Memory B cell (primary cell): ENCODE measurements at places on chromosomes 7 and 10.
A peak's percentile ranks its signal among the peaks of the same experiment; 100 is the strongest.

- H3K4me3 ChIP-seq = peak overlapping the region; percentile 77
- H3K4me1 ChIP-seq = peaks cover 8% of the 10 kb centered on the region
- H3K27me3 ChIP-seq = no peaks in the 10 kb centered on the region
- peak; percentile 87 for DNase-seq
- no peak overlapping the region for H3K27ac ChIP-seq
- no peaks in the 10 kb centered on the region for H3K36me3 ChIP-seq
Measured at GRCh38 chr7:2451171-2452073, 24.8 kb downstream of the GRIFIN start.

GRCh38 chr10:14163377-14164086 is 167.2 kb downstream of the FRMD4A start:
- no peak overlapping the region for H3K27ac ChIP-seq
- no peaks in the 10 kb centered on the region for H3K4me1 ChIP-seq
- no peak for DNase-seq

- no peaks in the 10 kb centered on the region for H3K36me3 ChIP-seq
- H3K4me3 ChIP-seq = no peak overlapping the region
- H3K27ac ChIP-seq = no peak overlapping the region
Measured at GRCh38 chr7:96346293-96346953, 24.5 kb upstream of the SLC25A13 start.

DNA sequence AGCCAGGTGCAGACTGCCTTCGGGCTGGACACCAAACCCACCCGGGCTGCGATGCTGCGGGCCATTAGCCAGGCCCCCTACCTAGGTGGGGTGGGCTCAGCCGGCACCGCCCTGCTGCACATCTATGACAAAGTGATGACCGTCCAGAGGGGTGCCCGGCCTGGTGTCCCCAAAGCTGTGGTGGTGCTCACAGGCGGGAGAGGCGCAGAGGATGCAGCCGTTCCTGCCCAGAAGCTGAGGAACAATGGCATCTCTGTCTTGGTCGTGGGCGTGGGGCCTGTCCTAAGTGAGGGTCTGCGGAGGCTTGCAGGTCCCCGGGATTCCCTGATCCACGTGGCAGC is 50.0 kb downstream of the VWA2 start:
- H3K27me3 ChIP-seq = no peaks in the 10 kb centered on the region
- H3K4me3 ChIP-seq = no peak overlapping the region
- no peak for DNase-seq
- no peaks in the 10 kb centered on the region for H3K36me3 ChIP-seq
- no peak overlapping the region for H3K27ac ChIP-seq
- H3K4me1 ChIP-seq = no peaks in the 10 kb centered on the region

DNA sequence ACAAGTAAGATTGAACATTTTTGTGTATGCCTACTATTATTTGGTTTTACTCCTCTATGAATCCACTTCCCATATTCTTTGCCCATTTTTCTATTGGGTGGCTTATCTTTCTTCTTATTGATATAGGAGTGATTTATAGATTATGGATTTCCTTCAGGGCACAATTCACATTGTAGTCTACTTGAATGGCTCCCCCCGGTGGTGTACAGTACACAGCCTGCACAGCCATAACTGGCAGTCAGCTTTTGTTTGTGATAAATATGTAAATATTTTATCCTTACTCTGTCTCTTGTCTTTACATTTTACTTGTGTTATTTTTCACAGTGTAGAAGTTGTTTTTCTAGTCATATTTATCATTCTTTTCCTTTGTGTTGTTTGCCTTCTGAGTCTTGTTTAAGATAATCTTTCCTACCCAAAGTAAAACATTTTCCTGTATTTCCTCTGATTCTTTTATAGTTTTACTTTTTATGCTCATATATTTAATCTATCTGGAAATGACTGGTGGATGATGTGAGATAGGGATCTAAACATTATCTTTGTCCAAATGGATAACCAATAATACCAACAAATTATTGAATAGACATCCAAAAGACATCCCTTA is 23.9 kb upstream of the CALD1 start:
- no peaks in the 10 kb centered on the region for H3K36me3 ChIP-seq
- no peak for DNase-seq
- peaks cover 3% of the 10 kb centered on the region for H3K4me1 ChIP-seq

- H3K27ac ChIP-seq = no peak overlapping the region
- H3K36me3 ChIP-seq = peaks cover 1% of the 10 kb centered on the region
- no peak overlapping the region for H3K4me3 ChIP-seq
- H3K27me3 ChIP-seq = peaks cover 1% of the 10 kb centered on the region
- no peak for DNase-seq
- no peaks in the 10 kb centered on the region for H3K4me1 ChIP-seq
Measured at GRCh38 chr7:33720139-33720538, 185.2 kb upstream of the BMPER start.

DNA sequence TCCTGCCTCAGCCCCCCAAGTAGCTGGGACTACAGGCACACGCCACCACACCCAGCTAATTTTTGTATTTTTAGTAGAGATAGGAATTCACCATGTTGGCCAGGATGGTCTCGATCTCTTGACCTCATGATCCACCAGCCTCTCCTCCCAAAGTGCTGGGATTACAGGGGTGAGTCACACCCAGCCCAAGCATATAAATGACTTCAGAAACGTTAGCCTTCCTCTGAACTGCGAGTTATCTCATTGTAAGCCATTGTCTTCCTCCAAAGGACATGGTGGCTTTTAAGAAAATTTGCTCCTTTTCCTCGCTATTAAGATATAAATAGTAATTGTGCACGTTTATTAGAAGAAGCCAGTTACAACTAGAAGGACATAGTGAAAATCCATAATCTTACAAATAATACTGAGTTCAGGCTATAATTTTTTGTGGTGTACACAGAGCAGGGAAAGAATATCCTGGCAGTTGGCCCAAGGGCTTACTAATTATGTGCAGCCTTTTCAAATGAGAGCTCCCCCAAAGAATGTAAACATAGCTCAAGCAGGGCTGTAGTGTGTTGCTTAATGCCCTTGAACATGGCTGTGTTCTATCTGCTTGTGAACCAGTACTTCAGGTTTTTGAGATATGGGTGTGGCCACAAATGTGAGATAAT is 495.8 kb downstream of the PARD3 start:
- H3K36me3 ChIP-seq = no peaks in the 10 kb centered on the region
- H3K27me3 ChIP-seq = no peaks in the 10 kb centered on the region
- H3K4me3 ChIP-seq = no peak overlapping the region

- H3K27me3 ChIP-seq = peaks cover 2% of the 10 kb centered on the region
- H3K4me1 ChIP-seq = peaks cover 13% of the 10 kb centered on the region
- H3K36me3 ChIP-seq = peaks cover 9% of the 10 kb centered on the region
- peak overlapping the region; percentile 80 for H3K27ac ChIP-seq
- H3K4me3 ChIP-seq = no peak overlapping the region
- DNase-seq = no peak
Measured at GRCh38 chr10:110326351-110327032, 21.8 kb upstream of the SMNDC1 start.

DNA sequence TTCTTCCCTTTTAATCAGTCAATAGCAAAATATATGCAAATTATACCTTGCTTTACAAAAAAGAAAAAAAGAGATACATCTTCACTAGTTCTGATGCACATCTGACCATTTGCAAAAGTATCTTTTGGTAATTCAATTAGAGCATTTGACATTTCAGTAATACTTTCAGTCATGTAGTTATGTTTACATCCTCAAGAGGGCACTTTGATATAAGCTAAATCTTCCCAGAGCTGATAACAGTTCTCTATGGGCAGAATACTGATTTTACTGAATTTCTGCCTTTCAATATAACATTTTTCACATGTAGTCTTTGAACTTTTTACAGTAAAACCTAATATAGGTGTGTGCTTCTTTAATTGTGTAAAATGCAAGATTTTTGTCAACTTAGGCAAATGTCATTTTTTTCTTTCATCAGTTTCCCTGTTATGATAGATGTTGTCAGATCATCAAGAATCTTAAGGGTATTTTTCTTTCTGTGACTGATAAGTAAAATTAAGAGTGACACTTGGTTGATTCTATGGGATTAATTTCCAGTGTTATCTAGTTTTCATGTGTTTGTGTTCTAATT is 703.5 kb upstream of the SEMA3D start:
- H3K4me3 ChIP-seq = no peak overlapping the region
- H3K27me3 ChIP-seq = no peaks in the 10 kb centered on the region
- no peaks in the 10 kb centered on the region for H3K36me3 ChIP-seq
- no peak overlapping the region for H3K27ac ChIP-seq
- H3K4me1 ChIP-seq = no peaks in the 10 kb centered on the region
- no peak for DNase-seq

GRCh38 chr7:22142572-22142971 is 196.9 kb upstream of the CDCA7L start:
- no peaks in the 10 kb centered on the region for H3K36me3 ChIP-seq
- no peak for DNase-seq
- H3K27me3 ChIP-seq = peaks cover 7% of the 10 kb centered on the region
- no peak overlapping the region for H3K27ac ChIP-seq

DNA sequence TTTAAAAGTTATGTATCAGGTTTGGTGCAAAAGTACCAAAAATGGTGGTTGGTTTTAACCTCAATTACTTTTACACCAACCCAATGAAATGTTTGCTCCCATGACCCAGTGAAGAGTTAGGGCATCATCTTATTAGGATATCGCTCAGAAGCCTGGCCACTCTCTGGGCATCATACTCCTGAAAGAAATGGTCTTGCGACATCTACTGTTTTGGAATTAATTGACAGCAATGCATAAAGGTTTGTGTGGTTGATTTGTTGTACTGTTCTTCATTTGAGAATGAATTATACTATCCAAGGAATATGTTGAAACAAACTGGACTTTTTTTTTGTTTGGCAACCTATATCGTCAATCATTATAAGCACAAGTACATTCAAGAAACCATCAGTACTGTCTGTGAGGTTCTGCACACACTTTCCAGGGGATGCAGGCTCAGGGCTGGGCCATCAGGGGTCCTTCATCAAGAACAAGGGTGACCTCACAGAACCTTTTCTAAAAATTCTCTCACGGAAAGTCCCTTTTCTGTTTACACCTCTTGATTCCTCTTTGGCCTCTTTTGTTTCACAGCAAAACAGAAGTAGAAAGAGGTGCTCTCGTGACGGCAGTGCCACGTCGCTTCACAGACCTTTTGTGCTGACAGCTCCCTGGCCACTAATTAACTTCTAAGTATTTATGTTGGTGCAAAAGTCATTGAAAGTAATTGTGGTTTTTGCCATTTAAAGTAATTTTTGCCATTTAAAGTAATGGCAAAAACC is 117.2 kb upstream of the KLF6 start:
- H3K4me3 ChIP-seq = peak overlapping the region; percentile 41
- peaks cover 6% of the 10 kb centered on the region for H3K36me3 ChIP-seq
- peak; percentile 79 for DNase-seq

GRCh38 chr7:17559388-17559787 is 260.9 kb downstream of the AHR start:
- peaks cover 7% of the 10 kb centered on the region for H3K27me3 ChIP-seq
- no peak overlapping the region for H3K27ac ChIP-seq
- no peaks in the 10 kb centered on the region for H3K4me1 ChIP-seq

DNA sequence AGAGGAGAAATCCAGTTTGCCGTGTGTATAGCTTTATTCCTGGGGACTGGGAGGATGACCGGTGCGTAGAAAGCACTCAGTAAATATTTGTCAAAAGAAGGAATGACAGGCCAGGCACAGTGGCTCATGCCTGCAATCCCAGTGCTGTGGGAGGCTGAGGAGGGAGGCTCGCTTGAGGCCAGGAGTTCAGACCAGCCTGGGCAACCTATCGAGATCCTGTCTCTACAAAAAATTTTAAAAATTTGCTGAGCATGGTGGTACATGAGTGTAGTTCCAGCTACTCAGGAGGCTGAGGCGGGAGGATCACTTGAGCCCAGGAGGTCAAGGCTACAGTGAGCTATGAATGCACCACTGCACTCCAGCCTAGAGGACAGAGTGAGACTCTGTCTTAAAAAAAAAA is 15.8 kb downstream of the EPHB4 start:
- no peak overlapping the region for H3K4me3 ChIP-seq
- no peak for DNase-seq
- H3K27ac ChIP-seq = no peak overlapping the region
- H3K27me3 ChIP-seq = no peaks in the 10 kb centered on the region

DNA sequence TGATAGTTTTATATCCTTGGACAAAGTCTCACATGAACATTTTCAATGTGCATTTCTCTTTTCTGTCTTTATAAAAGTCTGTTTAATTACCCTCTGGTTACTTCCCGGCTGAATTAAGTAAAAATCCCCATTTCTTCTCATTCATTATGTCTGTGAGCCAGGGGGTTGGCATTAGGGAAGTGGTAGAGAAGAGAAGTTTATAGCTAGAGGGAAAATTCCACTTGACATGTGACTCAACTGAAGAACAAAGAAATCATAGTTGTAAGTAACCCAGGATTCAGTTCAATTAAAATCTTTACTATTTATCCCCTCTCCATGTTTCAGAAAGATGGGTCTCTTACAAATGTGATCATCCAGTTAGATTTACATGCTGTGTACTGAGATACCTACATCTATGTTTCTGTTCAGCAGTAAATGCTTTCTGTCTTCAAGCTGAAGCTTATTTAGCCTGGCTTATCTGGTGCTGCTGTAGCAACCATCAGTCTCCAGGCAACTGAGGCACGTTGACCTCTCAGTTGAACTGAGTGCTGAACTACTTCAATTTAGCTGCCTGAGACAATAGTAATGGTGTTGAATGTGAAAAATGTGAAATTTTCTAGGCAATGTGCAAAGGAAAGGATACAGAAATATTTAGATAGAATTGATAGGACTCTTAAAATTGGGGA is 181.6 kb downstream of the MLLT10 start:
- H3K36me3 ChIP-seq = peaks cover 36% of the 10 kb centered on the region
- H3K4me1 ChIP-seq = peaks cover 9% of the 10 kb centered on the region
- no peak for DNase-seq

- no peaks in the 10 kb centered on the region for H3K27me3 ChIP-seq
- no peaks in the 10 kb centered on the region for H3K36me3 ChIP-seq
- no peaks in the 10 kb centered on the region for H3K4me1 ChIP-seq
- H3K4me3 ChIP-seq = no peak overlapping the region
- DNase-seq = no peak
Measured at GRCh38 chr10:29620112-29620690, 14.6 kb downstream of the SVIL start.

- DNase-seq = no peak
- H3K4me1 ChIP-seq = no peaks in the 10 kb centered on the region
- H3K27ac ChIP-seq = no peak overlapping the region
- H3K36me3 ChIP-seq = no peaks in the 10 kb centered on the region
Measured at GRCh38 chr7:14400271-14400670, 410.8 kb upstream of the ETV1 start.

- no peak overlapping the region for H3K4me3 ChIP-seq
- H3K36me3 ChIP-seq = no peaks in the 10 kb centered on the region
- H3K4me1 ChIP-seq = no peaks in the 10 kb centered on the region
- no peak overlapping the region for H3K27ac ChIP-seq
- DNase-seq = no peak
- H3K27me3 ChIP-seq = peaks cover 4% of the 10 kb centered on the region
Measured at GRCh38 chr10:126351021-126351420, 37.3 kb downstream of the ADAM12 start.
